ENCODE measurements at places on chromosomes 2 and 18.

DNA sequence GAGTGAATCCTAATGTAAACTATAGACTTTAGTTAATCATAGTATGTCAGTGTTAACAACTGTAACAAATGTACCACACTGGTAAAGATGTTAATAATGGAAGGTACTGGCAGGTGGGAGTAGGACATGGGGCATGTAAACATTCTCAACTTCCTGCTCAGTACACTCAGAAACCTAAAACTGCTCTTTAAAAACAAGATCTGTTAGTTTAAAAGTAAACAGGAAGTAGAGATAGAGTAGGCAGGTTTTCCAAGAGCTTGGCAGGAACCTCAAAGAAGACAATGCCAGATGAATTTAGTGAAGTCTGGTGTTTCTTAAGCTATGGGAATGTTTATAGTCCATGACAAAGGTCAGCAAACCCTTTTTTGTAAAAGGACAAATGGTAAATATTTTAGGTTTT, 46.6 kb downstream of the CCDC138 start:
- DNase-seq: no peak

GRCh38 chr2:203603456-203604389, 68.6 kb upstream of the RAPH1 start:
- DNase-seq: no peak

GRCh38 chr2:127715778-127716449, 14.6 kb downstream of the SFT2D3 start:
- DNase-seq: no peak

DNA sequence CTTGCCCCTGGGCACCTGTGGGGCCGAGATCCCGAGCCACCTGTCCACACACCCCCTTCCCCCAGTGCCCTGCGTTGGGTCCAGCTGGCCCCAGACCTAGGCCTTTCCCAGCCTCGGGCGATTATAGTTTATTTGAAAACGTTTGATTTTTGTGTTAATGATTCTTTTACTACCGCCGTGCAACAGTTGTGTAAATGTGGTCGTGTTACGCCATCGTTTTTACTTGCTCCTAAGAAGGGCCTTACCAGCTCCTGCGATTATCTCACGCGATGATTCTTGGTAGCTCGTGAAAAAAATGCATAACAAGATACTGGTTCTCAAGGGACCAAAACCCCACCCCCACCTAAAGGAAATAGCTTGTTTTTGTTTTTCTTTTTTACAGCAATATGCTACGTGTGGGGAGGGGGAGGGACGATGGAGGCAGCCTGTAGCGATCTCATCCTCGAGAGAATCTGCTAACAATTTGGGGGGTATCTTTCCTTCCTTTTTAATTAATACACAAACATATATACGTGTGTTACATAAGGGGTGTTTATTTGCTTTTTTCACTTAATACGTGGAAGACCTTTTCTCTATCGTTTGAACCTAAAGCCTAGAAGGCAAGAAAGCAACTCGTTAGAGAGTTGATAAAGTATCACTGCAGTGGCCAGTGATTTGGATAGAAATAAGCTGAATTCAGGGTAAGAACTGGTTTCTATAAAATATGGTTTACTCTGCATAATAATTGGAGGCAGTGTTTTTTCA, 1.0 kb downstream of the ZDBF2 start:
- DNase-seq: no peak

GRCh38 chr2:164913640-164914350, 41.5 kb downstream of the SLC38A11 start:
- DNase-seq: no peak

- no peak for DNase-seq
These were observed 14.7 kb downstream of the NRP2 start for GRCh38 chr2:205696927-205697441.

DNA sequence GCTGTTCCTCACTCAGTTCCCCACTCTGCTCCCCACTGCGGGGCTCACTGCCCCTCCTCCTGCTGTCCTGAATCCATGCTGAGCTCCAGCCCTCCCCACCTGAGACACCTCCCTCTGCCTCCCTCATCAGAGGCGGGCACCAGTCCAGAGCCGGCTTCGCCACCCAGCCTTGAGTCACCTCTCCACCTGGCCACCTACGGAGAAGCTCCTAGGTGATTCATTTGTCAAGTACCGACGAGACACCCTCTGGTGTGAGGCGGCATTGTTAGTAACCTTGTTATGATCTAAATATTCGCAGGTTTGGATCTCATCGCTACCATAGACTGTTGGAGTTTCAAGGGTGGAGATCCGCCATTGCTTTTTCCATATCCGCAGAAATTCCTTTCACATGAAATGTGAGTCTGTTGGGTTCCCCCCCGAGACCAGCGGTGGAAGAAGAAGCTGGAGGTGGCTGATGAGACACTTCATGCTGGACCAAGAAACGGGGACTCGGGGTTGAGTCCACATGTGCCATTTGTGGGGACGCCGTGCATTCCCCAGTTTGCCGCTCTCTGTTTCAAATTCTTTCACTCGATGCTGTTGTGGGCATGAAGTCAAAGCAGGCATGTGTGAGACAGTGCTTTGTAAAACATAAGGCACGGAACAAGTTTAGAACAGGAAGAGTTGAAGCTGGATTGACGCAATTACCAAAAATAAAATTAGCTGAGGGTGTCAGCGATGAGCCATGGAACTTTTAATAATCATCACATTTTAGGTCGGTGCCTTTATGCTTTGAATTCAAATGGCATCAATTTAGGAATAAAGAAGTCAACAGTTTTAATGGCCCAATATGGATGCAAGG, 259.8 kb upstream of the HDAC4 start:
- no peak for DNase-seq

GRCh38 chr18:9091066-9091476, 11.4 kb upstream of the NDUFV2 start:
- peak; percentile 47 for DNase-seq

DNA sequence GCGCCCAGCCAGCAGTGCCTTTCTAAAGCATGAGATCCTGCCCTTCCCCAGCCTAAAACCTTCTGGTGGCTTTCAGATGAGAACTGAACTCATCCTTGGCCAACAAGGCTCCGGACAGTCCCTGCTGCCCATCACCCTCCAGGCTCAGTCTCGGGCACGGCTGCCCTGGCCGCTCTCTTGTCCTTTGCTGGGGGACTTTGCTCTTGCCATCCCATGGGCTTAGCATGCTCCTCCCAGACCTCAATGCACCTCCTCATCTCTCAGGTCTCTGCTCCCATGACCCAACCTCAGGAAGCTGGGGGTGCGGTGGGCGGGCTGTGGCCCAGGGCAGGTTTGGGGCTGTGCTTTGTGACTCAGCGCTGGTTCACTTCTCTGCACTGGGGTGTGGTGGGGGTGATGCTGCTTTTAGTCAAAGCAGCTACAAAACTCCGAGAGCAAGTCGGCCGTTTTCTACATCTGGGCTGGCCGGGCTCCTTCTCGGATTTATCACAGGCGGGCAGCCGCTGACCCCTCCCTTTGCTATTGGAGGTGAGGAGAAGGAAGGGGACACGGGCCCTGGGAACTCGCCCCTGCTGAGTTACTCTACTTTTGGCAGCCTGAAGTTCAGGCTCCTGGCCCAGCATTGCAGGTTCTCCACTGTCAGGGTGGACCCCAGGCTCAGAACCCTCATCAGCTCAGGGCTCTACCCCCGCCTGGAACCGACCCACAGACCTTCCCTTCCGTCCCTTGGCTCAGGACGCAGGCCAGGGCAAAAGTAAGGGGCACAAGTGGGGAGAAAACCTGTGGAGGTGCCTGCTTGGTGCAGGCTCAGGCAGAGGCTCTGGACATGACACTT, 90.6 kb upstream of the TAF1B start:
- DNase-seq: peak; percentile 77

DNA sequence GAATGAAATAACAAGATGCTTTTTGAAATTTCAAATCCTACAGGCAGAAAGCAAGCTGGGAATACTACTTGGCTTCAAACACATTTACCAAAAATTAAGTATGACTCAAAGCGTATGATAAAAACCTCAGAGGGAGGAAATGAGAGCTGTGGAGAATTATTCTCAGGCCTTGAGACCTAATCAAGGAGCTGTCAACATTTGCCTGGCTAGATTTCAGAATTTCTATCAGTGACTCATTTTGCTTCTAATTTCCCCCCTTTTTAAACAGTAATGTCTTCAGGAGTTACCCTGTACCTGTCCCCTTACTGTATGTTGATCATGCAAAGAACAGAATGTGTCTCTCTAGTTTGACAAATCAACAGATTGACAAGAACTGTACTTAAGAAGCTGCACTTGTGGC, 1324.5 kb upstream of the DDX18 start:
- no peak for DNase-seq

DNA sequence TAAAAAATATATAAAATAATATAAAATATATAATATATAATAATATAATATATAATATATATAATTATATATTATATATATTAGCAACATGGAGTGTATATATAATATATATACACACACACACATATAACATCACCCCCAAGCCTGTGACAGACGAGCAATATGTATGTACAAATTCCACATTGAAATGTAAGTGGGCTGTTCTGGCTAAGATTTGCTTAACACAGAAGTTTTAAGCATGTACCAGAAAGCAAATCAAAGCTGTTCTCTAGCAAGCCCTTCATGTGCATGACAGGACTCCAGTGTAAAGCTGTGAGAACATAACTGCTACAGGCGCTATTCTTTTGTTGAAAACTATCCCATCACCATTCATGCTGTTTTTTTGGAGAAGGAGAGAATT, 261.7 kb upstream of the TNP1 start:
- DNase-seq: no peak

GRCh38 chr18:76496194-76496890, 1.3 kb upstream of the ZNF516 start:
- no peak for DNase-seq

GRCh38 chr2:207133458-207133819, 32.3 kb downstream of the KLF7 start:
- no peak for DNase-seq

DNA sequence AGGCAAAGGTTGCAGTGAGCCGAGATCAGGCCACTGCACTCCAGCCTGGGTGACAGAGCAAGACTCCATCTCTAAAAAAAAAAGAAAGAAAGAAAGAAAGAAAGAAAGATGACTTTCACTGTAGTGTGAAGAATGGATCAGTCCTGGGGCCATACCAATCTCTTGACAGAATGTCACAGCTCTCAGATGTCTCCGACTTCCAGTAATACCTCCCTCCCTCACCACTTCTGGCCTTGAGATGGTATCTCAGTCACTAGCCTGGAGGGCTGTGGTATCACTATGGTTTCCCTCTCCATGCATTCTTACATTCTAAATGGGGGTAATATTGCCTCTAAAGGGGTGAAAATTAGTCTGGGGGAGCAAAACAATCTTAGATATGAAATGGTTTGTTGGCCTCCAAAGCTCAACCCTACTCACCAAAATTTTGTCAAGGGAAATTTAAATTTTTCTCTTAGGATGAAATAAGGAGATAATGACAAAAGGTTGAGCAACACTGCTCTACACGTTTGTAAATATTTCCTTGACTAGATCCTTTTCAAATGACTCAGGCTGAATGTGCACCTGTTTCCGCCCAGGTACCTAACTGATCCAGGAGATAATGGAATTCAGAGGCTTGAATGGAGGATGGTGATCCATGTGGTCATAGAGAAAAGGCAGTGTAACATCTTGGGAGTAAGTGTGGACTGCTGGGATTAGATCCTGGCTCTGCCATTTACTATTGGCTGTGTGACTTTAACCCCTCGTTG, 19.9 kb upstream of the SPRED2 start:
- no peak for DNase-seq

- no peak for DNase-seq
These were observed 68.9 kb downstream of the PRPF40A start for GRCh38 chr2:152648336-152648735.

DNA sequence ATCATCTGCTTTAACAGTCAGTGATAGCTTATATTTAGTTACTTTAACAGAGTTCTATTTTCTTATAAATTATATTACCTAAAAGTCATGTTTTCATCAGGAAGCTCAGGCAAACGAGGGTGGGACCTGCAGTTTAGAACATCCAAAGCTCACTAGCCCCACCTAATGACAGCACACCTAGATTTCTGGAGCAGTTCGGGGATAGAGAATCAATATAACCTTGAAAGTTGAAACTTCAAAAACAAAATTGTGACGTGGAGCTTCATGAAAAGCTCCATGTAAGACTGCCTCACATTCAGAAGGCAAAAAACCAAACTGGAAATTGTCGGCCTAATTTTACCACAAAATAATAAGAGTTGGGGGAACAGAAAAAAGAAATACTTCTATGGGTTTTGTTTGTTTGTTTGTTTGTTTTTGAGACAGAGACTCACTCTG, 185.9 kb upstream of the CCDC150 start:
- no peak for DNase-seq

GRCh38 chr2:182245963-182246362, 180.9 kb downstream of the PDE1A start:
- no peak for DNase-seq

DNA sequence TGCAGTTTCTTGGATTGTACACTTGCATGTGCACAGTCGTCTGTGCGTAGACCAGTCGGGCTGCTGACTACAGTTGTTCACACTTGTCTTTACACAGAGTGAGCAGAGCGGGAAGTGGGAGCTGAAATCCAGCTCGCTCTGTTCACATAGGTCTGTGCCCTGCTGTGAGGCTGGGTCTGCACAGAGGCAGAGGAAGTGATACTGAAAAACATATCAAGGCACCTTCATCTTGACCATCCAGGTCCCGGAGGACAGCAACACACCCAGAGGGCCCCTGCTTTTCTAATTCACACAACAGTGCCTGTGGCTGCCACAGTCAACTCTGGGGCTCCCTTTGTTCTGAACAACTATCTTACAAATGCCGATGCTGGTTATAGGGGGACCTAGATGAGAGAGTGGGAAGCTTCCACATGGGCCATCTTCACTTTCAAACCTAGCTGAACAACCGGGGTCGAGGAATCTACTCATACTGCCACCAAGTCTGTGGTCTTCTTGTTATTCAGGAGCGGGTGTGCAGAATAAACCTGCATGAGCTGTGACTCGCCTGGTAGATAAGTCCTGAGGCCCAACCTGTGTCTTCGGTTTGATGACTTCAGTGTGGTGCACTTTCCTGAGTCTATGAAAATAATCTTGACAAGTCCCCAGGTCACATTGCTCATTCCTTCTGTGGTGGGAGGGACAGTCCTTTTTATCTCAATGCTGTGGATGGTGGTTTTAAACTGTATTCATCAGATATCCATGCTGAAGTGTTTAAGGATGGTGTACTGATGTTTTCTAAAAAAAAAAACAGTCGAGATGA, 3.5 kb upstream of the ADNP2 start:
- DNase-seq: no peak

DNA sequence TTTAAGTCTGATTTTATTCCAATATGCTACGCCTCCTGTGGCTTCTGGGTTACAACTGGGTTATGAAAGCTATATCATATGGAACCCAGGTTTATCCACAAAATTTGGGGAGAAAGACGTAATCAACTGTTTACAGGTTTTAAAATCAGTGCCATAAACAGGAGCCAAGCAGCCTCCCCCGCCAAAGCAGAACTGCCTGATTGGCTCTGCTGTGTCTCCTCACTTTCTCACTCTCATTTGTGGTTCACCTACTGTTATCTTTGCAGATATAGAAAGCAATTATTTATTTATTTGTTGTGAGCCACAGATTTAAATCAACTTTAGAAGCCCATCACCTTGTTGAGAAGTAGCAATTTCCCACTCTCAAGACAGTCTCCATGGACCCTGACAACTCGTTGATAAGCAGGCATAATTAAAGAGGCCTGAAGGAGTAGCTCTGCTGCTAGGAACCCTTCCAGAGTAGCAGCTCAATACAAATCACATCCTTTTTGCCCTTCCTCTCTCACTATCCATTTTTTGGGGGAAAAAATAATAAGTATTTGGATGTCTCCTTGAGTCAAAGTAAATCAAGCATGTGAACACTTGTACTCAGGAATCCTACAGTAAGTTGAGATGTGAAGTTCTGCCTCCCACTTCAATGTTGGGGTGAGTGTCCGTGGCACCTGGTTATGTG, 191.0 kb upstream of the CCDC150 start:
- DNase-seq: no peak

GRCh38 chr18:45628979-45629958, 14.0 kb downstream of the SLC14A2 start:
- no peak for DNase-seq

GRCh38 chr2:222424729-222425671, 657 bp downstream of the SGPP2 start:
- no peak for DNase-seq
